Naive thymus-derived CD8-positive, alpha-beta T cell (primary cell): ENCODE measurements at places on chromosomes 2 and 18.

DNA sequence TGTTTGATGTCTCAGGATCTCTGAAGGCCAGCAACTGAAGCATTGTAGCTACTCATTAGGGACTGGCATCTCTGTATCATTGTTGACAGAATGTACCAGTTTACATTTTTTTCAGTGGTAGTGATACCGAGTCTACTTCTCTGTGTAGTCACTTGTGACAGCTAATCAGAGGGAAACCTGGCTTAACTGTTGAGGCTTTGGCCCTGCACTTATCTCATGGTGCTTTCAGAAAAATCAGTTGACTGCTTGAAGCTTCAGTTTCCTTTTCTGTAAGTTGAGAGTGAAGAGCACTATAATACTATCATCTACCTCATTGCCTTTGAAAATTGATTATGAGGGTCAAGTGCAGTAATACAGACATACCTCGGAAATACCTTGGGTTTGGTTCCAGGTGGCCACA lies 90.0 kb downstream of the COMMD1 start:
- peak overlapping the region; percentile 22 for H3K27ac ChIP-seq
- no peaks in the 10 kb centered on the region for H3K27me3 ChIP-seq
- DNase-seq: no peak
- H3K4me3 ChIP-seq: no peak overlapping the region

GRCh38 chr2:211141646-211142045 lies 585.2 kb downstream of the CPS1 start:
- no peaks in the 10 kb centered on the region for H3K4me1 ChIP-seq
- H3K27me3 ChIP-seq: no peaks in the 10 kb centered on the region
- no peak for DNase-seq
- no peak overlapping the region for H3K27ac ChIP-seq
- no peak overlapping the region for H3K4me3 ChIP-seq
- no peaks in the 10 kb centered on the region for H3K36me3 ChIP-seq

DNA sequence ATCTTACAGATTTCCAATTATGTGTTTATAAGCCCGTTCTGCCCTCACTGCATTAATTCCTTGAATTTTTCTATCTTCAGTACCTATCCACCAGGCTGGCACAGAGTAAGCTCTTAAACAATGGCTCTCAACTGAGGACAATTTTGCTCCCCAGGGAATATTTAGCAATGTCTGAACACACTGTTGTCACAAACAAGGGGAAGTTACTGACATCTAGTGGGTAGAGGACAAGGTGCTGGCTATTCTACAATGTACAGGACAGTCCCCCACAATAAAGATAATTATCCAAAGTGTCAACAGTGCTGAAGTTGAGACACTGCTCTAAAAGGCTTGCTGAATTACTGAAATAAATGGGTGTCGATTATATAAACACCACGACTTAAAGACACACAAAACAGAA lies 5.0 kb downstream of the NDUFS1 start:
- H3K27me3 ChIP-seq: no peaks in the 10 kb centered on the region
- peaks cover 2% of the 10 kb centered on the region for H3K36me3 ChIP-seq
- no peak for DNase-seq
- H3K4me3 ChIP-seq: no peak overlapping the region
- no peak overlapping the region for H3K27ac ChIP-seq

DNA sequence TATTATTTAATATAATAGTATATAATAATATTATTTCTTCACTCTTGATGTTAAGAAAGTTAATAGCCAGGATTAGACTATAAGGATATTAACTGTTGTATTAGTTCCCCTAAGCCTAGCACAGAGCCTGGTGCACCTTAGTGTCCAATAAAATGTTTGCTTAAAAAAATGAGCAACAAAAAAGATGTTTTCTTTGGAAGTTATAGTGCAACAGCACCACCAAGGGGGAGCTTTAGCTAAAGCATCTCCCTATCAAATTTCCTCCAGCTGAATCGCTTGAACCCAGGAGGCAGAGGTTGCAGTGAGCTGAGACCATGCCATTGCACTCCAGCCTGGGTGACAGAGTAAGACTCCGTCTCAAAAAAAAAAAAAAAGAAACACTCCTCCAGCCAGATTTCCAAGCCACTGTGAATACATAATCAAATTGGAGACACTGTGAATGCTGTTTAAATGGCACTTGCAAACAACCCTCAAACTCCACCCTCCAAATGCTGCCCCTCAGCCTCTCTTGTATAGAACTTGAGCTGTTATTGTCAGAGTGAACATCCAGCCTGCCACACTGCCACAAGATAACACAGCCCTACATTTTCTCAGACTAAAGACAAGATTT lies 221.9 kb downstream of the DYM start:
- H3K27me3 ChIP-seq: no peaks in the 10 kb centered on the region
- no peak overlapping the region for H3K4me3 ChIP-seq
- H3K36me3 ChIP-seq: no peaks in the 10 kb centered on the region

DNA sequence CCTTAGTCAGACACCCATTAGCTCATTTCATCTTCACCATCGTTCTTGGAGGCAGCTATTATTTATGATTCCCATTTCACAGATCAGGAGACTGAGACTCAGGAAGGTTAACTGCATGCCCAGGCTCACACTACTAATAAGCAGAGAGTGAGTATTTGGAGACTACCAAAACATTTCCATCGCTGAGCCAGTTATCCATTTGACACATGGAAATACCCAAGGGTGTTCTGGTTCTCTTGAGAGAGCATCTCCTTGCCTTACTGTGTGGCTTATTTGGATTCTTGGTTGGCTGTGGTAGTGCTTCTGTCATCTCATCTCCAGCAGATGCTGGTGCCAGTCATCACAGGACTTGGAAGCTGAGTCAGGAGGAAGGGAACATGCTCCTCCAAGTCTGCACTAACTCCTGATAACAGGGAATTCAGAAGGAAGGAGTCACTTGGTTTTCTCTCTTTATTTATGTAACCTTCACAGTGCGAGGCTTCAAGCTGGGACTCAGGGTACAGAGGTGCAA lies 55.2 kb downstream of the RASGRP3 start:
- no peaks in the 10 kb centered on the region for H3K4me1 ChIP-seq
- DNase-seq: no peak
- no peaks in the 10 kb centered on the region for H3K27me3 ChIP-seq
- H3K4me3 ChIP-seq: no peak overlapping the region

DNA sequence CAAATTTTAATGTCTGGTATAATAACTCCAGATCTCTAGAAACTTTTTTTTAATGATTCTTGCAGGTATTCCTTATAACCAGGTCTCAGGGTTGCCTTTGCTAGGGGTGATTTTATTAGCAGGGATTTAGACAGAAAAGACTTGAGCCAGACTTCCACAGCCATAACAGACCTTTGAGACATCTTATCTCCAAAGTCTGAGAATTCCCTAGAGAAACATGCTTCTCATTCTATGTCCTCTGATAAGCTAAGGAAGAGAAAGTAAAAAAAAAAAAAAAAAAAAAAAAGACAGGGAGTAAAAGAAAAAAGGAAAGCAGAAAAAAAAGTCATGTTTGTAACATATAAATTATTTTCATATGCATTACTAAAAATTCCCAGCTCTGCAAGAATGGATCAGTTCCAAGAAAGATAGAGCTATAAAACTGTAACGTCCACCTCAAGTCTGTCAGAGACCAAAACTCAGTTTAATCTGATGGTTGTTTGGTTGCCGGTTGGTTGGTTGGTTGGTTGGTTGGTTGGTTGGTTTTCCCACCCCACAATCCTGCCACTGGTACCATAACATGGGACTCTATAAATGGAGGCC lies 153.8 kb downstream of the COL6A3 start:
- H3K4me1 ChIP-seq: no peaks in the 10 kb centered on the region
- no peak overlapping the region for H3K4me3 ChIP-seq
- H3K36me3 ChIP-seq: no peaks in the 10 kb centered on the region
- DNase-seq: no peak

GRCh38 chr2:121476684-121477083 lies 54.0 kb upstream of the RNU4ATAC start:
- DNase-seq: no peak
- no peak overlapping the region for H3K27ac ChIP-seq
- H3K27me3 ChIP-seq: no peaks in the 10 kb centered on the region
- H3K4me3 ChIP-seq: no peak overlapping the region
- H3K36me3 ChIP-seq: no peaks in the 10 kb centered on the region
- H3K4me1 ChIP-seq: peaks cover 36% of the 10 kb centered on the region

GRCh38 chr2:217451666-217452065 lies 551.1 kb downstream of the TNS1 start:
- no peak overlapping the region for H3K27ac ChIP-seq
- no peak overlapping the region for H3K4me3 ChIP-seq
- no peak for DNase-seq
- peaks cover 4% of the 10 kb centered on the region for H3K4me1 ChIP-seq
- no peaks in the 10 kb centered on the region for H3K27me3 ChIP-seq
- H3K36me3 ChIP-seq: peaks cover 2% of the 10 kb centered on the region

DNA sequence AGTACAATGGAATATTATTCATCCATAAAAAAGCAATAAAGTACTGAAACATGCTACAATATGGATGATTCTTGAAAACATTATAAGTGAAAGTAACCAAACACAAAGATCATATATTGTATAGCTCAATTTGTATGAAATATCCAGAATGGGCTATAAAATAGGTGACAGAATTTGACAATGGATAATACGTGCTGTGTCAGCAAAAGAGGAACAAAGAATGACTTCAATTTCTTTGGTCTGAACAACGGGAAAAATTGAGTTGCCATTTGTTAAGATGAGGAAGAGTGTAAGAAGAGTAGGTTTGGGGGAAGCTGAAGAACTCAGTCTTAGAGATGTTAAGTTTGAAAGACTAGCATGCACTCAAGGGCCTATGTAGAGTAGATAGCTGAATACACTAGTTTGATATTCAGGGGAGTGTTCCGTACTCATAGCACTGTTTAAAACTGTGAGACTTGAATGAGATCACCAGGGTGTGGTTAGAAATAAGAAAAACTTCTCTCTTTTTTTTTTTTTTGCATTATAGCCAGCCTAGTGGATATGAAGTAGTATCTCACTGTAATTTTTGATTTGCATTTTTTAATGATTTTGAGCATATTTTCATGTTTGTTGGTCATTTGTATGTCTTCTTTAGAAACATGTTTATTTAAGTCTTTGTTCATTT lies 213.6 kb downstream of the NR4A2 start:
- no peak overlapping the region for H3K4me3 ChIP-seq
- no peaks in the 10 kb centered on the region for H3K36me3 ChIP-seq
- H3K27me3 ChIP-seq: peaks cover 6% of the 10 kb centered on the region
